GM12864 (cell line): ENCODE measurements at places on chromosomes 13 and 19.

DNA sequence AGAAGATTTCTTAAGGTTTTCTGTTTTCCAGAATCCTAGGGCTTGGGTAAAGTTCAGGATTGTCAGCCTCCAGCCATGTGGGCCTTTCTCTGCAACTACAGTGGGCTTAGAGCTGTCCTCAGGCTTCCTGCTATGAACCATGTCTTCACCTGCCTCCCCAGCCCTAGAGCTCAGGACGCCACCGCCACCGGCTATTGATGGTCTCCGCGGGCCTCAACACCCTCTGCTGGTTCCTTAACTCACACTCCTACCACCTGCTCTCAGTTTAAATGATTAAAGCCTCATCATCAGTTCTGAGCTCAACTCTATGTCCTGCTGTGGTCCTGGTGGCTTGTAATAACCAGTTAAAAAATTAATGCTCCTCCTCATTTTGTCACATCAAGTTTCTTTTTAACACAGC lies 221.0 kb downstream of the EFNB2 start:
- no peak for DNase-seq

DNA sequence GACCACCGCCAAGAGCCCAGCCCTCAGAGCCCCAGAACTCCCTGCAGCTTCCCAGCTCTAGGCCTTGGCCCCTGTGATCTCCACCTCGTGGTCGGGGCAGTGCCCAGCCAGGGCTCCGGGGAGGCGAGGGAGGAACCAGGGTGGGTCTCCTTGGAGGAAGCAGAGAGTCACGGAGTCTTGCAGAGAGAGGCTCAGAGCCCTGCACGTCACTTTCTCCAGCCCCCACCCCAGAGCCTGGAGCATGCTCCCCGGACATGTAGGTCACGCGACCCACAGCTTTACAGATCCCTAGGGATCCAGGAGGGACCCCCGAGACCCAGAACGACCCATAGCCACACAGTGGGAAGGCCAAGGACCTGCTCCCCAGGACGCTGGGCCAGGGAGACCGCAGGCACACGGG lies 11.9 kb downstream of the GADD45B start:
- no peak for DNase-seq

GRCh38 chr13:25249001-25249543 lies 38.2 kb downstream of the MTMR6 start:
- DNase-seq = peak; percentile 24

DNA sequence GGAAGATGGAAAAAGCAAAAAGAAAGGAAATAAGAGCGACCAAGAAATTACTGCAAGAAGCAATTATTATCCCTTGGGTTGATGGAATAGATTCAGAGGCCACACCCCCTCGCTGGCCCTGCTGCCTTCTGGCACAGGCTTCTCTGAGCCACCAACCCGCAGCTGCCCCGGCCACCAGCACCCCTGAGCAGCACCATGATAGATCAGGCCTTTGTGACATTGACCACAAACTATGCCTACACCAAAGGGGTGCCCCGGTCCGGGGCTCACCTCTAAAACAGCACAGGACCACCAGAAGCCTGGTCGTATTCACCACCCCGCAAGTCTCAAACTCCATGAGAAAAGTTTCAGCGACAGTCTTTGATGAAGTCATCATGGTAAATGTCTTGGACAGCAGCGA lies 1059.3 kb downstream of the SLITRK1 start:
- DNase-seq = no peak

GRCh38 chr19:55958356-55958755 lies 10.7 kb downstream of the NLRP8 start:
- no peak for DNase-seq

DNA sequence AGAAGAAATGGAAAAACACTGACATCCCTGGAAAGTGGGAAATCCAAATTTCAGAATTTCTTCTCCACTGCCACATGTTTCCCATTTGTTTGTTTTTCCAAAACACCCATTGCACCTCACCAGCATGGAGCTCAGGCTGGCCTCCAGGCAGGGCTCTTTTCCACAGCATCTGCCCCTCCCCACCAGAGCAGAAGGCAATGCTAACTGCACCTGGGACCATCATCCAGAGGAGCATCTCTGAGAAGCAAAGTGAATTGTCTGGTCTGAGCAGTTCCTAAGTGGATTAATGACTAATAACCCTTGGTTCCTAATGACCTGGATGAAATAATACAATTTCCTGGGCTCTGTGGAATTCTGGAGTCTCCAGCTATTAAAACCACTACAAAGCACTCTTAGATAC lies 8.8 kb upstream of the CYSLTR2 start:
- DNase-seq = no peak

- no peak for DNase-seq
Observed at GRCh38 chr13:36612230-36612629, 61.6 kb upstream of the SERTM1 start.

DNA sequence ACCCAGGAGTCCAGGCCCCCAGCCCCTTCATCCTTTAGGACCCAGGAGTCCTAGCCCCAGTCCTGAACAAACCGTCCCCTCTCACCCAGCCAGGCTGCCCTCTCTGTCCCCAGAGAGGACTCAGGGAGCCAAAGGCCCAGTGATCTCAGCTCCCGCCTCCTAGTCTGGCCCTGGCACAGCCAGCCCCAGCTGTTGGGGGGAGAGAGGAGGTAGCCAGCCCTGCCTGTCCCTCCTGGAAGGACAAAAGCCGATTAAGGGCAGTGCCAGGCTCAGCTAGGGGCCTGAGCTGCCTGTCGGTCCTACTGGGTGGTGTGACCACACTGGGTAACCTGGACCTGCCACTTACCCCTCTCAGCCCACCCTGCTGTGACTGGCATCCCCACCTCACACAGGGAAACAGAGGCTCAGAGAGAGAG lies 14.5 kb downstream of the LIPE start:
- no peak for DNase-seq

- DNase-seq = no peak
Observed at GRCh38 chr19:39138221-39139211, 12.9 kb downstream of the PAK4 start.
